ENCODE measurements at places on chromosomes 1 and 21.

- DNase-seq: no peak
Observed at GRCh38 chr1:214485151-214485550, 66.3 kb downstream of the PTPN14 start.

- DNase-seq: peak; percentile 53
Observed at GRCh38 chr1:170664093-170664827, at the start of gene PRRX1. PRRX1 (plus strand) TSS chr1:170664131; CDS start chr1:170664219, 88 bp downstream.

DNA sequence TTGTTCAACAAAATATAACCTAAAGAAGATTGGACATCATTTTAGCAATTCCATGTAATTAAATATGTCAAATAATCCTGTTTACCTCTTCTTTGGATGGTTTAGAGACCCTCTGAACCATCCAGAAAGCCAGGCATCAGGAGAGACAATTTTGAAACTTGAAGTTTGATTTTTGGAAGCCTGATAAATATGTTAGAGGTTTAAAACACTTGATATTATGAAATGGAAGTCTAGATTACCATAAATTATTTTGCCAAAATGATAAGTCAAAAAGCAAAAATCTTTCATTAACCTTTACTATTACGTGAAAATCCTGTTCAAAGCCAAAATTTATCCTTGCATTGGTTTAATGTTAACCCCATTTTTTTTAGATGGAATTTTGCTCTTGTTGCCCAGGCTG, 43.5 kb downstream of the CCDC30 start:
- DNase-seq: no peak

GRCh38 chr21:45502600-45502999, 39.6 kb downstream of the SLC19A1 start:
- DNase-seq: no peak

DNA sequence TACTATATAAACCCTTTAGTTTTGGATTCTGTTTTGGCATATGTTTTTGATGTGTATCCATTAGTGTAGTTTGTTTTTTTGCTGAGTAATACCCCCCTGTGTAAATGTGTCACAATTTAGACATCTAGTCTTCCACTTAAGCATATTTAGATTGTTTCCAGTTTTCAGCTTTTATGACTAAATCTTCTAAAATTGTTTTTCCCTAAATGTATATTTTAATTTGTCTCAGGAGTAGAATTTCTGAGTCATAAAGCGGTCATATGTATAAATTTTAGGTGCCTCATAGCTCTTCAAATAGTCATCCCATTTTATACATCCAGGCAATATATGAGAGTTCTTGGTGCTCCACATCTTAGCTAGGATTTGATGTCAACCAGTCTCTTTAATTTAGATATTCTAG, 1348.0 kb downstream of the MRPL39 start:
- DNase-seq: no peak

- DNase-seq: no peak
Observed at GRCh38 chr1:83931658-83932253, 67.2 kb downstream of the TTLL7 start.

- DNase-seq: peak; percentile 73
Observed at GRCh38 chr1:118989006-118989815, 1.1 kb upstream of the TBX15 start.

- no peak for DNase-seq
Observed at GRCh38 chr1:212179394-212180076, 105.7 kb upstream of the PPP2R5A start.

DNA sequence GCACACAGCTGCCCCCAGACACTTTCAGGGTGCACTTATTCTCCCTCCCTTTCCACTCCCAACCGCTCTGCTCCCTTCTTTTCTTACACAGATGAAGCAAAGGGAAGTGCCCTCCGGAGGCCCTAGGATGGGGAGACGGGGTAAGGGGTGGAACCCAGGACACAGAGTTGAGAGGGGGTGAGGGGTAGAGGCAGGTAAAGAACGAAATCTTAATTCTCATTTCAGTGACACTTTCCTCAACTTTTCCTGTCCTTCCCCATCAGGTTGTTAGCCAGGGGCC, 12.8 kb downstream of the PLEKHO1 start:
- DNase-seq: no peak

DNA sequence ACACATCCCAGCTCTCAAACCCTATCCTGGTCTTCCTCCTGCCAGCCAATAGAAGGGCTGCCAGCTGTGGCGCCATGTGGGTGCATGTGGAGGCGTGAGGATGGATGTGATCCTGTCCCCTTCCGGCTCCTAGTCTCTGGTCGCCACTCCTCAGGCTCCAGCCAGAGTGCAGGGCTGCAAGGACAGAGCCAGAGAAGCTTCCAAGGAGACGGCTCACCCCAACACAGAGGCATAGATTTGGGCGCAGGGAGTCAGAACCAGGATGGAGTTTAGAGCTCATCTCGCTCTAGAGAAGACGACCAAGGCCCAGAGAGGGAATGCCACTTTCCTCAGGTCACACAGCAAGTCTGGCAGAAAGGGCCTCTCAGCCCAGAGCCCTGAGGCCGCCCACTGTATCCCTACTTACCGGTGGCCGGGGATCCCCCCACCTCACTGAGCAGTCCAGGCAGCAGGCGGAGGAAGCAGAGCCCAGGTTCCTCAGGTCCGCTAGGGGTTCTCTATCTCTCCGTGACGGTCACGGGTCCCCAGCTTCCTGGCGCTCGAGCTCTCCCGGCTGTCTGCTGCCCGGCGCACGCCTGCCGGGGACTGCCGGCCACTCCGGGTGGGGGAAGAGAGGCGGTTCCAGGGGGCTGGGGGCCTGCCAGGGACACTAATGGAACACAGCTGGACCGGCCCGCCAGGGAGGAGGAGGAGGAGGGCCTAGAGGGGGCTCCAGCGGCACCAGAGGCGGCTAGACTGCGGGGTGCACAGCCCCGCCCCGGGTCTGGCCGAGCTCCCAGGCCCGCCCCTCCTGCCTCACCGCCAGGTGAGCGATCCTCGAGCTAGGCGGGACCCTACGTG, at the start of gene COL16A1:
Gene COL16A1 (minus strand): TSS at position 587 of the 840 bp plus-strand sequence. CDS start 1,824 bp downstream, outside the sequence.
- peak; percentile 71 for DNase-seq

GRCh38 chr1:53339736-53340635, 12.1 kb upstream of the LRP8 start:
- peak; percentile 20 for DNase-seq

- DNase-seq: no peak
Observed at GRCh38 chr1:211985556-211986264, 49.6 kb downstream of the INTS7 start.
